ENCODE measurements at places on chromosomes 5 and 9.

GRCh38 chr9:27125030-27125429 is 16.0 kb downstream of the TEK start:
- DNase-seq: peak; percentile 72

GRCh38 chr5:1430121-1430795 is 15.0 kb downstream of the SLC6A3 start:
- no peak for DNase-seq

DNA sequence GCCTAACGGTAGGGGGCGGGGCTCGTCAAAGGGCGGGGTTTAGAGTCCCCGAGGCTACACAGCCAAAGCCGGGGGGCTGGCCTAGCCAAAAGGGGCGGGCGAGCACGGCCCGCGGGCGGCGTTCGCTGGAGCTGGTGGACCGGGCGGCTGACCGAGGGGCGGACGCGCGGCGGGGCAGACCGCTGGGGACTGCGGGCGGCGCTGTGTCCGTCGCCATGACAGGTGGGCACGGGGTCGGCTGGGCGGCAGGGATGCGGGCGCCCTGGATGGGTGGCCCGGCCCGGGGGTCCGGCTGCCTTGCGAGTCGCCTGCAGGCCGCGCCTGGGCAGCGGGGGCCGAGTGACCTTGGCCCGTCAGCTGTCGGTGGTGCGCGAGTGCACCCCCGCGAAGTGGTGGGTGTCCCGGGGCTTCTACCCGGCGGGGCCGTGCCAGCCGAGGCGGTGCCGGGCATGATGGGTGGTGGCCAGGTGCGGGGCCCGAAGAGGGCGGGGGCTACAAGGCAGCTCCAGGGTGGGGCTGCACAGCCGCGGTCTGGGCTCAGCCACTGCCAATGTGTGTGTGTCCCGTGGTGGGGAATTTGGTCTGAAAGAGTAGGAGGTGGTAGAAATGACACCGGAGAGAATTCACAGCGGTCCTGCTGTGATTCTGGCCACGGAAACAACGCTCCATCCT is at the start of gene CARD19:
CARD19 (plus strand) TSS at position 87 of the 672 bp plus-strand sequence; CDS start at position 216, 129 bp downstream.
- DNase-seq: peak; percentile 71

GRCh38 chr5:120405286-120405864 is 58.7 kb upstream of the PRR16 start:
- no peak for DNase-seq

DNA sequence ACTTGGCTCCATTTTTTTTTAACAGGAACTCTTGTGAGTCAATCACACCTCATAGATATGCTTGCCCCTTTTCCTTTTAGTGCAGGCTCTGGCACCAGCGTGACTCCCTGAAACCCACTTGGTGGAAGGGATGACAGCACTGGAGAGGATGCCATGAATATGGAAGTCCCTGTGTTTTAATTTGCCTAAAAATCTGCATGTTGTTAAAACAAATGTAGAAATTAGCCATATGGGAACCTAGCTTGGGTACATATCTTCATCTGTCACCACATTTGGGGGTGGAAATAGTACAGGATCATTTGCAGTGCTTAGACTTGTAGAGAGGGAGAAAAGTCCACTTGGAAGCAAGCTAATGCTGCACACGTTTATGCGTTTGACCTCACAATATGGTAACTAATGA is 179.0 kb downstream of the EBF1 start:
- DNase-seq: no peak

DNA sequence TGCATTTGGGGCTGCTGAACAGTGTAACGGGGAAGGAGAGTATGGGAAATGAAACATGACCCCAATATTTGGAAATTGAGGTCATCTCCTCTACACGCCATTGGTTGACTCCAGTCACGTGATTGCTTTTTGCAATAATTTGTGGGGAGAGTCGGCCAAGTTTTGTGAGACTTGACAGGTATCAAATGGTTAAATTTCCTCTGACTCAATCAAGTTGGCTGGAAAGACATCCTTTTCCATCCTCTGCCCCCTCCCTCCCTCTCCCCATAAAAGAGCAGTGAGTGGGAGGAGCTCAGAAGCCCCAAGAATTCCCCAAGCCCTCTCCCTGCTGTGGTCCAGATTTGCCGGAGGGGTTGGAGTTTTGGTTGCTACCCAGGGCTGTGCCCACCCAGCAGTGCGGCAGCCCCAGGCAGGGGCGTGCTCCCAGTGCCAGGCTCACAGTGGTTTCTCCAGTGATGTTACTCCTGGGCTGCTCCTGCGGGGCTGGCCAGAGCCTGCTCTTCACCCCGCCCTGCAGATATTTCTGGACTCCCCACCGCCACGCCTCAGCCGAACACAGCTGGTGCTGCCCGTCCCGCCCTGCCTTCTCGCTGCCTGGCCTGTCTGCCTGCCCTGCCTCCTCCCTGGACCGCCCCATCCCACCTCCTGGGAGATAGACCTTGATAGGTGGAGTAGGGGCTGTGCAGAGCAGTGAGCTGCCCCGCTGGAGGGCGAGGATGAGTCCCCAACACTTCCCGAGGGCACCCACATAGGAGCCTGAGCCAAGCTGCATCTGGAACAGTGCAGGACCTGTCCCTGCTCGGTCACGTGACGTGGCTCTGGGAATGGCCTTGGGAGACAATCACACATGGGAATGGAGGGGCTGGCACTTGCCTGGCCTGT is 3.4 kb downstream of the COL5A1 start:
- DNase-seq: peak; percentile 66

- no peak for DNase-seq
Measured at GRCh38 chr9:35085078-35085477, 5.3 kb upstream of the FANCG start.

DNA sequence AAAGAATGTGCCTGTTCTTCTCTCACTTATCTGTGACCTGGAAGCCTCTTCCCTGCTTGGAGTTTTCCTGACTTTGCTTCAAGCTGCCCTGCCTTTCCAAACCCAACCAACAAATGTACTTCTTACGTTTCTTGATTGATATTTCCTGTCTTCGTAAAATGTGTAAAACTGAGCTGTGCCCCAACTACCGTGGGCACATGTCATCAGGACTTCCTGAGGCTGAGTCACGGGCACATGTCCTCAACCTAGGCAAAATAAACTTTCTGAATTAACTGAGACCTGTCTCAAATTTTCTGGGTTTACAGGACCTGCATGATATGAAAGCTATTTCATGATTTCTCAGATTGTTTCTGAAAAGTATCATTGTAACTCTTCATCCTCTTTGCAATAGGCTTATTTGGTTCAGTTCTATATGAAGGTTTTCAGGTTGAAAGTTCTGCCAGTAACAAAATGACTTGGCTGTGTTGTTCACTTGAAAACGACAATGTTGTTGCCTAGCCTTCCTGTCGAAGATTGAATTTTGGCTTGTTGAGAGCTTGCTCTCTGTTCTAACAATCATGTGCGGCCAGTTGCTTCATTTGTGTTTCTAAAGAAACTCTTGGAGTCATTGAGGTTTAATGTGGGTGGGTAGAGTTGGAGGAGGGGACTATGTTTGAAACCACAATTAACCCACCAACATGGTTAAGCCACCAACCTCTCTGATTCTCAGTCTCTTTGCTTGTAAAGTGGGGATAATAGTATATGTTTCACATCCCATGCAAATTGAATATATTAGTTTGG is 145.6 kb downstream of the FBXL7 start:
- no peak for DNase-seq

GRCh38 chr5:89628876-89629635 is 746.1 kb upstream of the MEF2C start:
- DNase-seq: no peak

GRCh38 chr9:5622016-5622415 is 6.9 kb upstream of the RIC1 start:
- DNase-seq: no peak

GRCh38 chr5:74767579-74767913 is 497 bp downstream of the NSA2 start:
- DNase-seq: no peak

DNA sequence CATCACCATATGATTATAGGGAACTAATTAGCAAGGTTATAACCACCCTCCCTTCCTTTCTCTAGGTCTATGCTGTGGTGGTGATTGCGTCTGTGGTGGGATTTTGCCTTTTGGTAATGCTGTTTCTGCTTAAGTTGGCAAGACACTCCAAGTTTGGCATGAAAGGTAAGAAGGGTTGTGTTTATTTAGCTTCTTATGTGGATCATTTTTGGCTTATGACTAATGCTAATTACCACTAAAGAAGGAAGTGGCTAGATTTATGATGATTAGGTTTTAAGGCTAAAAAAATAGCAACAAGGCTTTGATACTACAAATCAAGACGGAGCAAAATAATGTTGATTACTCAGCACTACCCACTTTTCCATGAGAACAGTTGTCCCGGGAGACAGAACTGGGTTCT is 82.4 kb downstream of the NTRK2 start:
- no peak for DNase-seq

- no peak for DNase-seq
Measured at GRCh38 chr9:92882276-92882675, 4.4 kb upstream of the ZNF484 start.

- no peak for DNase-seq
Measured at GRCh38 chr5:115417076-115417475, 120.6 kb upstream of the CCDC112 start.

GRCh38 chr9:93673021-93673838 is 96.8 kb downstream of the PHF2 start:
- DNase-seq: peak; percentile 1

DNA sequence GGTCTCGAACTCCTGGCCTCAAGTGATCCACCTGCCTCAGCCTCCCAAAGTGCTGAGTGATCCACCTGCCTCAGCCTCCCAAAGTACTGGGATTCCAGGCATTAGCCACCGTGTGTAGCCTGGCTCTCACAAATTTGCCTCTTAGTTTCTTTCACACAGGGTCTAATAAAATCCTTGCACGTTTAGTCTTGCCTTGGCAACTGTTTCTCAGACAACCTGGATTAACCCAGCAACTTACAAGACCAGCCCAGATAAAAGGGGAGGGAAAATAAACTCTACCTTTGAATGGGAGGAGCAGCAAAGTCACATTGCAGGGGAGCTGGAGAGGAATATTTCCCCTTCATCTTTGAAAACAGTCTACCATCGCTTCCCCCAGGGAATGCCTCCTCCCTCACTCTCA is 29.3 kb upstream of the GNA14 start:
- DNase-seq: no peak

DNA sequence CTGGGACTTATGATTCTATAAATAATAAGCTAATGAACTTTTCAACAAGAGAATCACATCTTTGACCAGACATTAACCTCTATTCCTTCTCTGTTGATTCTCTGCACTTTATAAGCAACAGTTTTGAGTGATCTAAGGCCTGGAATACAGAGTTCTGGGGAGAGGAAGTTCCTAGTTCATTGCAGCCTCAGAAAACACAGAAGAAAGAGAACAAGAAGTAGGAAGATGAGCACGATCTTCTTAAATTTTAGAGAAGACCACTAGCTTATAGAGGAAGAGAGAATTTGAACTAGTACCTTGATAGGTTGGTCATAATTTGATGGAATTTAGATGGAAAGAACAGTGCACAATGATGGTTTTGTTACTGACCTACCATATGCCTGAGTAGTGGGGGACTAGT is 8.5 kb upstream of the C9orf72 start:
- no peak for DNase-seq

All from gastrocnemius medialis (tissue), 4 donors.